ENCODE measurements at places on chromosomes 2 and 18.

- no peak for DNase-seq
Observed at GRCh38 chr2:207317378-207317984, 151.7 kb upstream of the KLF7 start.

- no peak for DNase-seq
Observed at GRCh38 chr2:70977605-70978205, 725 bp upstream of the ANKRD53 start.

GRCh38 chr2:74847070-74847858 lies 13.3 kb downstream of the HK2 start:
- DNase-seq = no peak

GRCh38 chr2:167749660-167750059 lies 497.7 kb downstream of the STK39 start:
- no peak for DNase-seq

DNA sequence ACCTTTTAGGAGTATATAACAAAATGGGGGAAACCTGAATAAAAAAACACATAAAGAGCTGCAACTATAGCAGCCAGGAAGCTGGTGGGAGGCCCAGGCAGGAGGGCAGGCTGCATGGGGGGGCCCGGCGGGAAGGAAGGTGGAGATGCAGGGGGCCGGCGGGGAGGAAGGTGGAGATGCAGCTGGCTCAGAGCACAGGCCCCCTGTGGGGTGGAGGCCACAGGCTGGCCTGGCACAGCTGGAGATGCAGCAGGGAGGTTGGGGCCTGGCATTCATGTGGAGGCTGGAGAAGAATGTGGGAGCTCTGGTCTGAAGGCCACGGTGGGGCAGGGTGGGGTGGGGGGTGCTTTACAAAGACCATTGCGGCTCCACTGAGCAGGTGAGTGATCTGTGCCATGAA lies 31.4 kb downstream of the FAM228A start:
- no peak for DNase-seq

DNA sequence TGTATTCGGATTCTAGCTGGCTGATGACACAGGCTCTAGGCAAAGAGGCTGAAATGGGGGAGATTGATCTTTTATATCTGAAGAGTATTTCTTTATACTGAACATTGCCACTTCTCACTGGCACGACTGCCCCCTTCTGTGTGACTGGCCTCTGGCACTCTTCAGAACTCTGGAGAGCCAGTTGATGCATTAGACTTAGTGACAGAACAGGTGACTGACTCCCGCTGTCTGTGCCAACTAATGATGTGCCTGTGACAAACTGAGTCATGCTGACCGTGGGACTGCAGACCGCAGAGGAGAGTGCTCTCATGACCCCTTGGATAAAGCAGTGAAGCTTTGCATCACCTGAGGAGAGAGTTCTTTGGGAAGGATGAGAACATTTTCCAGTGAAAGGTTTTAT lies 14.4 kb downstream of the MGAT5 start:
- DNase-seq = no peak

- no peak for DNase-seq
Observed at GRCh38 chr2:121502246-121502645, 28.4 kb upstream of the RNU4ATAC start.

Measured in kidney (tissue), 22 donors.